ENCODE measurements at places on chromosomes 2 and 18. TPM values are rescaled to one million over a fixed set of nuclear protein-coding genes. Genes with fewer than 3 reads are reported as not detected.
A peak's percentile ranks its signal among the peaks of the same experiment; 100 is the strongest.

Gene TUBB8B
- total RNA-seq: not detected

Gene B3GNT7
- 3.8 TPM for total RNA-seq

Gene CHST10
- total RNA-seq: 6.8 TPM

Gene UGT1A3
- total RNA-seq: not detected

Gene CRYGC
- total RNA-seq: not detected

Gene RTP5
- 0.16 TPM for total RNA-seq

Gene DHRS9
- 1.3 TPM for total RNA-seq

DNA sequence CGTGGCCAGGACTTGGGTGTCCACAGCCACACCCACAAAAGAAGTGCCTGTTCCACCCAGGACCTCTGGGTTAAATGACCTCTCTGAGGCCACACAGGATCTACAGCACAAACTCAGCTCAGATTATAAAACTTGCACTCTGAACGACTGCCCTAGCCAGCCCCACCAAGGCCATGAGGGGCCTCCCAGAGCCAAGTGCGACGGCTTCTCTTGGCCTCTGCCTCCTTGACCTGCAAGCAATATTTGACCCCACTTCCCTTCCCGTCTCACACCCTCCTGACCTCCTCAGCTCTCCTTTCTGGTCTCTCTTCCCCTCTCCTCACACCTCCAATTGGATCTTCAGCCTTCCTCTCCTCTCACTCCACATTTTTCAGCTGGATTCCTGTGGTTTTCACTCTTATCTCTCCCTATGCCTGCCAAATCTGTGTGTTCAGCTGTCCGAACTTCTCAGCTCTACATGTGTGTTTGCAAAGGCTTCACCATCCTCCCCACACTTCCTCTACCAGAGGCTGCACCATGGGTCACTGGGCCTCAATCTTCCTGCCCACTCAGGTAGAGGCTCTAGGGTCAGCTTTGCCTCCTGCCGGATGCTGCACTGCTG, 25.3 kb upstream of the STEAP3 start:
- DNase-seq: no peak

- peak; percentile 78 for DNase-seq
These were observed 18.5 kb downstream of the TRAK2 start for GRCh38 chr2:201432621-201433393.

DNA sequence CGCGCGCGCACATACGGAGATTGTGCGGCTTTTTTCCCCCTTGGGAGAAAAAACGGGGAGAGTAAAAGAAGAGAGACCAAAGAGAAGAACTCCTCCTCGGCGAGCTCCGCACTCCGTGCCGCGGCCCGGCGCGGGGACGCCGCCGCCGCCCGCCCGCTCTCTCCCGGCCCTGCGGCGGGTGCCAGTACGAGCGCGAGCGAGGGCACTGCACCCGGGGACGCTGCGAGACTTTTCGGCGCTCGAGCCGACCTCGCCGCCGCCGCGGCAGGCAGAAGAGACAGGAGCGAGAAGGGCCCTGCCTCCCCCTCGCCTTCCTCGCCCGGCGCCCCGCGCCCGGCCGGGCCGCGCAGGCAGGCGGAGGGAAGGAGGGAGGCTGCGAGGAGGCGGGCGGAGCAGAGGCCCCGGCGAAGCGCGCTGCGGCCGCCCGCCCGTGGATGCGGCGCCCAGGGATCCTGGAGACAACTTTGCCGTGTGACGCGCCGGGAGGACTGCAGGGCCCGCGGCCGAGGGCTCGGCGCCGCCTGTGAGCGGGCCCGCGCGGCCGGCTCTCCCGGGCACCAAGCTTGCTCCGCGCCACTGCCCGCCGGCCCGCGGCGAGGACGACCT, 857 bp upstream of the INHBB start:
- DNase-seq: no peak

DNA sequence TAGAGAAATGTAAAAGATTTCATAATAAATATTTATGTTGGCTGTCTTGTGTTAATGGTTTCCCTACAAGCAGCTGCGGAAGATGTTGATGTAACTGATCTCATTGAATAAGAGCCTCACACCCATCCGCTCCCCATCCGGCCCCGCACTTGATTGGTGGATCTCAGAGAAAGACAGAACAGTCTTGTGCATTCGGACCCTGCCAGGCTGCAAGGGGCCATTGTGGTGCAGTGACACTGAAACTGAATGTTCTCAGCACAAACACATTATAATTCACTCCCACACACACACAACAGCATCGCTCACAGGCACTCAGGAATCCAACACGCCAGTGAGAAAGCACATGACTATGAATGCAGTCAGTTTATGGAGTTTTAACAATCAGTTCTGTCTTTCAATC, 47.8 kb downstream of the PRELID3A start:
- DNase-seq: no peak

- DNase-seq: peak; percentile 73
These were observed 187.4 kb upstream of the NCKAP5 start for GRCh38 chr2:133755480-133756300.

- no peak for DNase-seq
These were observed 20.0 kb upstream of the NEMP2 start for GRCh38 chr2:190554357-190555006.

GRCh38 chr2:171923206-171923605, 945 bp downstream of the HAT1 start:
- DNase-seq: no peak

- no peak for DNase-seq
These were observed 1583.7 kb upstream of the CELF4 start for GRCh38 chr18:39149211-39149806.

DNA sequence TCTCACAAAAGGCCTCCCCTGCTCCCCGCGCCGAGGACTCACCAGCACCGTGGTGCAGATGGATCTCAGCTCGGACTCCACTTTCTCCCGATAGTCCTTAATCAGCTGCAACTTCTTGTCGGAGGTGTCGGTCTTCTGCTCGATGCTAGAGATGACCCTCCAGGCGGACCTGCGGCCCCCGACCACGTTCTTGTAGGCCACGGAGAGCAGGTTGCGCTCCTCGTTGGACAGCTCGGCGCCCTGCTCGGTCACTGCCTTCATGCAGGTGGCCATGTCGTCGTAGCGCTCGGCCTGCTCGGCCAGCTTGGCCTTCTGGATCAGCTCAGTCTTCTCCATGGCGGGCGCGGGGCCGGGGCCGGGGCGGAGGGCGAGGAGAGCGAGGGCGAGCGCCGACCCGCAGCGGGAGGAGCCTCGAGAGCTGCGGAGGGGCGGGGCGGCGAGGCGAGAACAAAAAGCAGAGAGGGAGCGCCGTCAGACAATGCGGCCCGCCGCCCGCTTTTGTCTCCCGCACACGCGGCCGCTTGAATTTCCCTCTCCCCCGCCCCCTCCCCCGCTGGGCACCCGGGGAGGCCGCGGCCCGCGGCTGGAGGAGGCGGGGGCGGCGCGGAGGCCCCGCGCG, 571 bp downstream of the YWHAQ start:
- DNase-seq: peak; percentile 89
